ENCODE measurements at places on chromosomes 3 and 15. TPM values are rescaled to one million over a fixed set of nuclear protein-coding genes. Genes with fewer than 3 reads are reported as not detected.

DNA sequence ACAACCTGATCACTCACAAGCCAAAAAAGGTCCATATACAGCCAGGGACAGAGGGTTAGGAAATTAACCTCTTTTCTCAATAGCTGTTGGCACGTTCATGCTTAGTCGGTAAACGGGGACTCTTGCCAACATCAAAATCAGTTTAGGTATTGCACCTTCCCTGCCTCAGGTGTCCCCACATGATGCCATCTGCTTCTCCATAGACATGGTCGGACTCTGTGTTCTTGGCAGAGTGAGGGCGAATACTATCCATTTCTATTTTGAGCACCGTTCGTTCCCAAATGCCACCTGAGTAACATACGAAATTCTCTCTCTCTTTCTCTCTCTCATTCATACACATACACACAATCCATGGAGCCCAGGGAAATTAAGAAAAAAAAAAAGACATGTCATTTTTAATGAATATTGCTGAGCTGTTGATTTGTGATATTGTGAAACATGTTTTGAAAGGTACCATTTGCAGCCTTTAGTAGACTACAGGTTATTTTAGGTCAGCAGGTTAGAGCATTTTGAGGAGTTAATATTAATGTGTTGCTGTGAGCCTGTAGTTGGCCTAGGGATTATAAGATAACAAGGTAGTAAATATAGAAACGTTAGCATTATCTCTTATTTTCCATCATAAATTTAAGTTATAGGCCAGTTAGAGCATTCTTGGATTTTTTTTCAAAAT is 78.5 kb downstream of the GHSR start:
- peaks cover 8% of the 10 kb centered on the region for H3K4me1 ChIP-seq
- no peak overlapping the region for H3K27ac ChIP-seq
- no peak for DNase-seq
- no peaks in the 10 kb centered on the region for H3K36me3 ChIP-seq

The TUSC7 gene
- total RNA-seq: not detected

The FANCD2OS gene
- total RNA-seq: not detected

The CNTN4 gene
- total RNA-seq: 10.6 TPM

GRCh38 chr3:123405936-123406510 is 42.9 kb downstream of the ADCY5 start:
- H3K27ac ChIP-seq: peak overlapping the region; percentile 91
- no peak overlapping the region for H3K4me3 ChIP-seq
- H3K36me3 ChIP-seq: no peaks in the 10 kb centered on the region
- no peaks in the 10 kb centered on the region for H3K27me3 ChIP-seq
- DNase-seq: no peak

GRCh38 chr3:9347887-9348286 is 15.0 kb upstream of the THUMPD3 start:
- DNase-seq: no peak
- H3K27ac ChIP-seq: no peak overlapping the region
- H3K27me3 ChIP-seq: no peaks in the 10 kb centered on the region

DNA sequence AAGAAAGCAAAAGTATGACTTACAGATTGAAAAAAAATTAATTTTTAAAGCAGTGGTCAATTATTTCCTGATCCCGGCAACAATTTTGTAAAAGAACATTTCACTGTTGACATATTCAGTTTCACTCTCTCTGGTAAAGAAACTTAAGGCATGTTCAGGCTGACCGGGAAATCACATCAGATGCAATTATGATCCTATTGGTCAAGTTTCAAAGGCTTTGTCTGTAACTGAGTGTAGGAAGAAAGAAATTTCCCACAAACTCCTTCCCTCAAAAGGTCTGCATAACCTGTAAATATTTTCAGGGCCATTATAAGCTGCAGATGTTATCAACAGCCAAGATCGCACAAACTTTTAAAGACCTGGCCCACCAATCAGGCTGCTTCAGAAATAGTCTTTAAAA is 205.4 kb upstream of the IGF1R start:
- no peaks in the 10 kb centered on the region for H3K27me3 ChIP-seq
- no peak overlapping the region for H3K27ac ChIP-seq
- peaks cover 3% of the 10 kb centered on the region for H3K4me1 ChIP-seq
- H3K36me3 ChIP-seq: no peaks in the 10 kb centered on the region
- peak; percentile 37 for DNase-seq

DNA sequence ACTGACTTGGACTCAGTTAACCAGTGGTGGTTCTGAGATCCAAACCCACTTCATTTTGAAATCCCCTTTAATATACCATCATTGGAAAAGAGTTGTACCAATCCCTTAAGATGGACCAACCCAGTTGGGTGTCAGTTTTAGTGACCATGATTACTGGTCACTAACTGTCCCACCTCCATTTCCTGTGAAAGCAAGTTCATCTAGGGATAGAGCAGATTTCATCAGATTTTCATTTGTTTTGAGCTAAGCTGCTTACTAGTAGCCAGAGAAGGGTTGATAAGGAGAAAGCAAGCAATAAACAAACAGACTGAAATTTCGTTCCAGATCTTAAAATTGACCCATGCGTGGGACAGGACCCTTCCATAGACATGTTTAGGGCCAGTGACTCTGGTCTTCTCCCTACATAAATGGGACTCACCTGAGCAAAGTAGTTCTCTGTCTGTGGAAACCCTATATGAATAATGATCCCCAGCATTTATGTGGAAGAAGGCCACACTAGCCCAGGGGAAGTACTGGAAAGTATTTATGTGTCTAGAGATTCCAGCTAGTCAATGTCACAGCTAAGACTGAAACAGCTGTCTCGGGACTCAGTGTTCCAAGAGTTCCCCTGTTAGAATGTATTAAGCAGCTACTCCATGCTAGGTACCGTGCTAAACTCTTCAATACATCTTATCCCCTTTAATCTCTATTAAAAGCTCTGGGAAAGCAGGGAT is 196.0 kb upstream of the BCL6 start:
- no peaks in the 10 kb centered on the region for H3K27me3 ChIP-seq
- no peak overlapping the region for H3K27ac ChIP-seq
- H3K4me1 ChIP-seq: no peaks in the 10 kb centered on the region

GRCh38 chr3:124923833-124924232 is 10.7 kb downstream of the MUC13 start:
- no peak overlapping the region for H3K4me3 ChIP-seq
- H3K4me1 ChIP-seq: no peaks in the 10 kb centered on the region
- no peak overlapping the region for H3K27ac ChIP-seq
- DNase-seq: no peak

DNA sequence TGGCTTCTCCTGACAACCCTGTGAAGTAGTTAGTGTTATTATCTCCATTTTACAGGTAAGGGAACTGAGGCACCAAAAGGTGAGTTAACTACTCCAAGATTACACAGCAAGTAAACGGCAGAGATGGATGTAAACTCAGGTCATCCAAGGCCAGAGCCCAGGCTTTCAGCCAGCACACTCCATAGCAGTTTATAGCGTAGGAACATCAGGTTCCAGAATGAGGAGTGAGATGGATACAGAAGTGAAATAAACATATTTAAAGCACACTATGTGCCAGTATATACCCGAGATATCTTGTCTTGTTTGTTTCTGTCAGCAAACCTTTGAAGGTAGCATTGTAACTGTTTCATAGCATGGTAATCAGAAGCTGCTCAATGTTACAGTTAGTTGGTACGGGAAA is 279.0 kb downstream of the OXSM start:
- peak overlapping the region; percentile 77 for H3K27ac ChIP-seq
- no peaks in the 10 kb centered on the region for H3K36me3 ChIP-seq
- no peak overlapping the region for H3K4me3 ChIP-seq
- no peak for DNase-seq
- peaks cover 46% of the 10 kb centered on the region for H3K4me1 ChIP-seq

GRCh38 chr3:183884097-183884426 is 618 bp downstream of the PARL start:
- no peaks in the 10 kb centered on the region for H3K27me3 ChIP-seq
- H3K36me3 ChIP-seq: peaks cover 4% of the 10 kb centered on the region
- no peak for DNase-seq
- peak overlapping the region; percentile 86 for H3K27ac ChIP-seq

- H3K4me1 ChIP-seq: peaks cover 45% of the 10 kb centered on the region
- H3K36me3 ChIP-seq: no peaks in the 10 kb centered on the region
- H3K4me3 ChIP-seq: no peak overlapping the region
Observed at GRCh38 chr3:194481103-194481502, 5.7 kb downstream of the ATP13A3 start.

- no peaks in the 10 kb centered on the region for H3K27me3 ChIP-seq
- peaks cover 31% of the 10 kb centered on the region for H3K36me3 ChIP-seq
- no peak overlapping the region for H3K27ac ChIP-seq
- no peaks in the 10 kb centered on the region for H3K4me1 ChIP-seq
- no peak for DNase-seq
Observed at GRCh38 chr15:40543082-40543481, 21.8 kb downstream of the CCDC32 start.

- no peak overlapping the region for H3K27ac ChIP-seq
- no peak overlapping the region for H3K4me3 ChIP-seq
- no peaks in the 10 kb centered on the region for H3K36me3 ChIP-seq
- peaks cover 5% of the 10 kb centered on the region for H3K4me1 ChIP-seq
- DNase-seq: no peak
Observed at GRCh38 chr15:57333487-57333886, 42.8 kb upstream of the CGNL1 start.

- no peak overlapping the region for H3K4me3 ChIP-seq
- H3K27ac ChIP-seq: no peak overlapping the region
- H3K4me1 ChIP-seq: no peaks in the 10 kb centered on the region
- no peak for DNase-seq
Observed at GRCh38 chr15:66171841-66172240, 81.7 kb downstream of the MEGF11 start.

The ADCY5 gene
- 201 TPM for total RNA-seq

DNA sequence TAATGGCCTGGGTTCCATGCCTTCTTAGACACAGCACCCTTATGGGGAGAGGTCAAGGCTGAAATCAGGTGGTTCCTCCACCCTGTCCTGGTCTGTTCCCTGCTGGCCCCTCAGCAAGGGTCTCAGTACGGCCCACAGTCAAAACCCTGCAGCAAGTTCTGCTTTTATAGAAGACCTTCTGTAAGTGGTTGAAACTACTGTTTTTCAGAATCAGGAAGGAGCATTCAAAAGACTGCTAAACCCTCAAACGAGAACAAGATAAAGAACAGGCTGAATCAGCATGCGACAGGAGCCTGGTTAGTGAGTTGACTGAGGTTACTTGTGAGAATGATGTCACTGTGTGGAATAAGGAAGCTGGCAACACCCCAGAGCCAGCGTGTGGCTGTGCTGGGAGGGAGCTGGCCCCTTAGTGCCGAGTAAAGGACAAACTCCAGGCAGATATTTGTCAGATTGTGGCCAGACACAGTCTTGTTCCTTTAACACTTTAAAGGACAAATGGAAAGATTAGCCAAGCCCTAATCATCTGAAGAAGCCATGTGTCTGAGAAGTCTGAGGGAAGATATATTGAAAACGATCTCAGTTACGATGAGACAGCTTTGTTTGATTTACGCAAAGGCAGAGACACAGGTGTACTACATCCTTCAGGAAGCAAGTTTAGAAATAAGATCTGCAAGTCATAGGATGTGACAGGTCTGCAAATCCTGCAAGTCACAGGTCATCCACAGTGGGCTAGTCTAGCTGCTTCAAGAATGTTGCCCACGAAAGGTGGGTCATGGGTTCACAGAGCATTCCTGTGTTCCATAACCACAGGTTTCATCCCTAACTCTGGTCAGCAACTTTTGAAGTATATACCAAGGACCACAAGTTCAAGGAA is 54.0 kb downstream of the B3GNT5 start:
- H3K36me3 ChIP-seq: no peaks in the 10 kb centered on the region
- H3K4me3 ChIP-seq: no peak overlapping the region
- DNase-seq: no peak

- no peak overlapping the region for H3K4me3 ChIP-seq
- H3K4me1 ChIP-seq: peaks cover 25% of the 10 kb centered on the region
- DNase-seq: no peak
- no peaks in the 10 kb centered on the region for H3K36me3 ChIP-seq
Observed at GRCh38 chr3:113118336-113118735, 93.0 kb upstream of the BOC start.

The KBTBD13 gene
- total RNA-seq: 0.17 TPM

The ADAMTS7 gene
- total RNA-seq: 2.6 TPM

DNA sequence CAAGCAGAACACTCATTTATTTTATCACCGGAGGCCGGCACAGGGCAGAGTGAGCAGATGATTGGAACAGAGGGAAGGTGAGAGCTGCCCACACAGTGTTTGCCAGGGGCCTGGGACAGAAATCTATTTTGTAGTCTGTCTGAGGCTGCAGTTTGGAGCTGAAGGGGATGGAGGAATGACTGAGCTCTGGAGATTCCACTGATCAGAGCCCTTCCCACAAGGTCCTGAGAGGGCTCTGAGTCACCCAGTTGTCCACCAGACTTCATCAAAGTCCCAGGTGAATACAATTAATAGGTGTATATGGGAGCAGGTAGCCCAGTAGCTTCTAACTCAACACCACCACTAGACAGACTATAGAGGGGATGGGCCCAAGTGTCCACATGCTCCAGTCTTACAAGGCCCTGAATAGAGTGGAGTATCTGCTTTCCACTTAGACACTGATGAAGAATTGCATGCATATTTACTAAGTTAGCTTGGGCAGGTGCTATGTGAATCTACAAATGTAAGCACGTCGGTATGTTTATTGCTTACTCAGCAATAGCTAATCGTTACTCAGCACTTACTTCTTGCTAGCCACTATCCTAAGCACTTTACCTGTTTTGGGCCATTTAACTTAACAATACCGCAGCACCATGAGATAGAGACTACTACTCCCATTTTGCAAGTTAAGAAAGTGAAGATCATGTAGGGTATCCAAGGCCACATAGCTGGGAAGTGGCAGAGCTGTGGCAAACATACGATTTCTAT is 2.7 kb upstream of the STARD5 start:
- H3K27me3 ChIP-seq: no peaks in the 10 kb centered on the region
- H3K4me3 ChIP-seq: no peak overlapping the region
- no peaks in the 10 kb centered on the region for H3K36me3 ChIP-seq
- H3K4me1 ChIP-seq: peaks cover 22% of the 10 kb centered on the region
- DNase-seq: no peak

- H3K4me1 ChIP-seq: peaks cover 3% of the 10 kb centered on the region
- H3K27ac ChIP-seq: no peak overlapping the region
- H3K4me3 ChIP-seq: no peak overlapping the region
- no peaks in the 10 kb centered on the region for H3K27me3 ChIP-seq
- no peak for DNase-seq
Observed at GRCh38 chr3:97954228-97954827, 17.9 kb downstream of the RIOX2 start.

DNA sequence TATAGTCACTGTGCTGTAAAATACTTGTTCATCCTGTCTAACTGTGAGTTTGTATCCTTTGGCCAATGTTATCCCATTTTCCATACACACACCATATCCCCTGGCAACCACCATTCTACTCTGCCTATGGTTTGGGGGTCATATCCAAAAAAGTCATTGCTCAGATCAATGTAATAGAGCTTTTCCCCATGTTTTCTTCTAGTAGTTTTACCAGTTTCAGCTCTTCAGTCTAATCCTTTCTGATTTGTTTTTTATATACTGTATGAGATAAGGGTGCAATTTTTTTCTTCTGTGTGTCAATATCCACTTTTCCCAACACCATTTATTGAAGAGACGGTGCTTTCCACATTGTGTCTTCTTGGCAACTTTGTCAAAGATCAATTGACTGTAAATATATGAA is 14.0 kb upstream of the DLG1 start:
- H3K27ac ChIP-seq: no peak overlapping the region
- no peaks in the 10 kb centered on the region for H3K27me3 ChIP-seq
- H3K36me3 ChIP-seq: no peaks in the 10 kb centered on the region
- peaks cover 5% of the 10 kb centered on the region for H3K4me1 ChIP-seq
- no peak overlapping the region for H3K4me3 ChIP-seq

The TNNC1 gene
- total RNA-seq: 7.1 TPM

GRCh38 chr15:83850501-83851245 is 196.8 kb downstream of the ADAMTSL3 start:
- no peaks in the 10 kb centered on the region for H3K36me3 ChIP-seq
- no peak overlapping the region for H3K4me3 ChIP-seq
- no peak for DNase-seq
- H3K4me1 ChIP-seq: peaks cover 64% of the 10 kb centered on the region
- H3K27ac ChIP-seq: peak overlapping the region; percentile 82
- H3K27me3 ChIP-seq: no peaks in the 10 kb centered on the region

Data from esophagus muscularis mucosa (tissue), 4 donors.